ENCODE measurements at places on chromosomes 13 and 19.

DNA sequence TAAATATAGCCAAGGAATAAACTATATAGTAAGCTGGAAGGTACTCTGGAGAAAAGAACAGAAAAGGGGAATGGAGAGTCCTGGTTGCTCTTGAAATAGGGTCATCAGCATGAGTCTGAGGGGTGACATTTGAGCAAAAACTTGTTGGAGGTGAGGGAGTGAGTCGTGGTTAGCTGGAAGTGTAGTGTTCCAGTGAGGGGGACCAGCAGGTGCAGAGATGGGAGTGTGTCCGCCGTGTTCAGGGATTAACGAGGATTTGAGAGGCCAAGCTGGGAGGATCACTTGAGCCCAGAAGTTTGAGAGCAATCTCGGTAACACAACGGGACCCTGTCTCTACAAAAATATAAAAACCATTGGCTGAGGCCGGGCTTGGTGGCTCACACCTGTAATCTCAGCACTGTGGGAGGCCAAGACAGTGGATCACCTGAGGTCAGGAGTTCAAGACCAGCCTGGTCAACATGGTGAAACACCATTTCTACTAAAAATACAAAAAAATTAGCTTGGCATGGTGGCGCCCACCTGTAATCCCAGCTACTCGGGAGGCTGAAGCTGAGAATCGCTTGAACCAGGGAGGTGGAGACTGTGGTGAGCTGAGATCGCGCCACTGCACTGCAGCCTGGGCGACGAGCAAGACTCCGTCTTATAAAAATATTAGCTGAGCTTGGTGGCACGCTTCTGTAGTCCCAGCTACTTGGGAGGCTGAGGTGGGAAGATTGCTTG, 1.1 kb downstream of the SUPT5H start:
- no peak for DNase-seq

- DNase-seq, result peak; percentile 57
These were observed 131.9 kb upstream of the IRS2 start for GRCh38 chr13:109918179-109918711.

DNA sequence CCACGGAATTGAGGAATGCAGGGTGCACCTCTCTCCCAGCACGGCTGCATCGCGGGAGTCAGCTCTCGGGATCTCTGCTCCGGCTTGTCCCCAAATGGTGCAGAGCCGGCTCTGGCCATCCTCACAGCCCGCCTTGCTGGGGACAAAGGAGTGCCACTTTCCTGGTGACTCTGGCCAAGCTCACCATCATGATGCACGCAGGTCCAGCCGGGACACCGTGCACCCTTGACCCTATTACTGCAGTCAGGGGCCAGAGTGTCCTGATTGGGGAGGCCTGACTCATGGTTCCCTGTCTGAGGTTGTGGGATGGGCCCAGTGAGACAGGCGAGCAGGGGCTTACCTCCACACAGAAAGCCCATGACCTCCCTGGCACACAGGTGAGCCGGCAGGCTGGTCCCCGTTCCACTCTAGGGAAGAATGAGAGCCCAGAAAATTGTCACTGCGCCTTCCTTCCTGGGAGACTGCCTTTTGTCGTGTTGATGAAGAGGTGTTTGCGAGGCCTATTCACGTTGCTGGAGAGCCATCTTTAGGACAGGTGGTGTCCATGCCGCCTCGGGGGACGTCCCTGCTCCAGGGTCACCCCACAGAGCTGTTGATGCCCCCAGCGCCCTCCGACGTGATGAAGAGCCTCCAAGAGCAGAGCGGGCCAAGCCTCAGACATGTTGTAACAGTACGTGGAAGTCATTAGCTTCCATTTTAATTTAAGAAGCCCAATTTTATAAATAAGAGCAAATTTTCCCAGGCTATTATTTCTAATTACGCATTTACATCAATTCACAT, 18.5 kb upstream of the VSTM2B start:
- no peak for DNase-seq

DNA sequence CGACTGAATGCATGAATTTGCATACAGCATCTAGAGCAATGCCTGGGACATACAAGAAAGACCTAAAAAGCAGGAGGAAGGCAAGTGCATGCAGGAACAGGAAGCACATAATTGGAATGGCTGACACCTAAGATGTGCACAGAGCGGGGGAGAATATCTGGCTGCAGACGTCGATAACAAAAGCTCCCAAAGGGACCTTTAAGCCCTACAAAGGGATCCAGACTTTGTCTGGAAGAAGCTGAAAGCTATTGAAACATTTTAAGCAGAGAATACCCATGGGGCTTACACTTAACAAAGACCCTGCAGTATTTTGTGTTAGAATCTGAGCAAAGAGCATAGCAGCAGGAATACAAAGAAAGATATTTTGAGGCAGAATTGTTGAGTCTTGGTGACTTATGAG, 107.4 kb upstream of the CLDN10 start:
- no peak for DNase-seq

DNA sequence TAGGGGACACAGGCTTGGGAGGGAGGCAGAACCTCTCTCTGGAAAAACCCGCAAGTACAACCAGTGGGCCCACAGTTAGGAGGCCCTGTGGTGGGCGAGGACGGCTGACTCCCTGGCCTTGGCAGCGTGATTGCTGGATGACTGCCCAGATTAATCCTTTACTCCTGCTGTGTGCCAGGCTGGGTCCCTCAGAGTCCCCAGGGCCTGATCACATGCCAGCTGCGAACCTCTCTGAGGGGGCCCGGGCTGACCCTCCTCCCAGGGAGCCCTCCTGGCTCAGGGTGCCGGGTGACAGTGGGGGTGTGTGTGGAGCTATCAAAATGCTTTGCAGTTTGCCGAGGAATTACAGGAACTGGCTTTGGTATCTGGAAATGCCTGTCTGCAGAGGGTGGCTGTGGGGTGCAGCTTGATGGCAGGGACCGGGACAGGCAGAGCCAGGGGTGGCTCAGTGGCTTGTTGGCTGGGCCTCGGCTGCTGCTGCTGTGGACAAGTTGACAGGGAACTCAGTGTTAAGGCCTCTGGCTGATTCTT, 48.9 kb downstream of the DNM2 start:
- DNase-seq, result no peak

- DNase-seq, result no peak
These were observed 9.7 kb upstream of the FEM1A start for GRCh38 chr19:4781801-4782200.
